Osteoblast (primary cell): ENCODE measurements at places on chromosomes 11 and 22.

GRCh38 chr11:98036810-98037209 lies 983.9 kb upstream of the CNTN5 start:
- no peak for DNase-seq

DNA sequence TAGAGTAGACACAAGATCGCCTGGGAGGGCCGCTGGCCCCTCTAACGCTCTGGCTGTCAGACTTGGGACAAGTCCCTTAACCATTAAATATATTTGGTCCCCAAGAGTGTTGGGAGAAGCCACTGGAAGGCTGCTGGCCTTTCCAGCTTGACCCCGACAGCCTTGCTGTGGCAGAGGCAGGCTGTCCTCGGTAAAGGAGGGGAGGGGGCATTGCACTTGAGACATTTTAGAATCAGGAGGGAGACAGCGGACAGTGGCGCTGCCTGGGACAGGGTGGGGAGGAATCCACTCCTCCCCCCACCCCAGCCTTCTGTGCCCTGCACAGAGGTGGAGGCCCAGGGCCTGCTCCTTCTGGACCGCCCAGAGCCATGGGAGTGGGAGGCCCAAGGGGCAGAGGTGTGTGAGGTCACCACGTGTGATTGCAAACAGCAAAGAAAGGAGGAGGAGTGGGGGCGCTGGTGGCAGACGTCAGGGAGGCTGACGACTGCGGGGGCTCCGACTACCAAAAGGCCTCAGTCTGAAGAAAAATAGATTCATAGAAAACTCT lies 28.9 kb downstream of the APOL1 start:
- peak; percentile 68 for DNase-seq

DNA sequence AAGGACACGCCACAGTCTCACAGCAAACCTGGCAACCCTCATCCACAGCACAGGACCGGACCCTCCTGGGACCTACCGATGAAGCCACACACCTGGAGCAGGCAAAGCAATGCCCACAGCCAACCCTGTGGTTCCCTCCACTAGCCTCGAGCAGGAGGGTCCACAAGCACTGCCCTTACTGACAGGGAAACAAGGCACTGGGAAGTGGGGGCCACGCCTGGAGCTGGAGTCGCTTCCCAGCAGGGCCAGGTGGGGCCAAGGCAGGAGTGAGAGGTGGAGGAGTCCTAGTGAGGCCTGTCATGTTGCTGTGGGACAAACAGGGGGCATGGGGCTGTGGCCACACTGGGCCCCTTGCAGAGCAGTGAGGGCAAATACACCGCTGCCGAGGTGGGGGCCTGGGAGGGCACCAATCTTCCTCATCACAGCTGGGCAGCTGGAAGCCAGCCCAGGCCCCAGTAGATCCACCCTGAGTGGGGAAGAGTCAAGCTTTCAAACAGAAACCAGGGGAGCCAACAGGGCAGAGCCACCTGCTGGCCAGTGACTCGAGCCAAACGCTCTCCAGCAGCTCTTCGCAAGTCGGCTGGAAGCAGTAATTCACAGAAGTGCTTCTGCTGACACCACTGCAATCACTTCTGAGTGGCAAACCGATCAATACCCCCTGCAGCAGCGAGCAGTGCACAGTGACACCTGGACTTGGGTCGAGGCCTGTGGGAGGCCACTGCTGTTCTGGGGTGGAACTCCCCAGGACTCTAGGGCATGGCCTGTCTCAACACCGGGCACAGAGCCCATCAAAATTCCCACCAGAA lies 13.7 kb downstream of the SULT4A1 start:
- peak; percentile 90 for DNase-seq

DNA sequence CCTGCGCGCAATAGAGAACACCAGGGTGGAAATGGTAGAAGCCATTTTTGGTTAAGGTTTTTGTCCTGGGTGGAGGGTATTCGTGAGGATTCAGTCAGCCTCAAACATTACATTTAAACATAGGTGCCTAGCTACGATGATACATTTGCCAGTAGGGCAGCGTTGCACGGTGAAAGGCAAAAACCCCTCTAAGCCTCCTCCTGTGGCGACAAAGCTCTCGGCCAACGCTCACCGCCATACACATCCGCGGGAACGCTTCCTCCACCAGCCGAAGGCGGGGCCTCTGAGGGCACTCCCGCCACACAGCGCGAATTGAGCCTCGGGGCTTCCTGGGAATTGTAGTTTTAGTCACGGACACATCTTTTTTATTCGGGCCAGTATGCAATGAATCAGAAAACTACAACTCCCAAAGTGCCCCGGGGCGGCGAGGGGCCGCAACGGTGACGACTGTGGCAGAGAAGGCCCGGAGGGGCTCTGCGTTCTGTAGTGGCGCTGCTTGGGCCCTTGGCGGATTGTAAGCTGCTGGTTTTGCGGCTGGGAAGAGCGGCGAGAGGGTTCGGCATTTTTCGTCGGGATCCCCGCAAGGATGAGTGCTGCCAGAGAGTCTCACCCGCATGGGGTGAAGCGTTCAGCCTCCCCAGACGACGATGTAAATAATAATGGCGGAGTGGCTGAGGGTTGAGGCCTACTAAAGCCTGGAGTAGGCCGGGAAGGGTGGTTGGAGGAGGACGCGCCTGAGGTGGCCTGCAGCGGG lies at the start of gene C11orf58:
Gene C11orf58 (plus strand): TSS at position 455 of the 754 bp plus-strand sequence. CDS start 132 bp downstream, at position 587.
- DNase-seq = peak; percentile 88

DNA sequence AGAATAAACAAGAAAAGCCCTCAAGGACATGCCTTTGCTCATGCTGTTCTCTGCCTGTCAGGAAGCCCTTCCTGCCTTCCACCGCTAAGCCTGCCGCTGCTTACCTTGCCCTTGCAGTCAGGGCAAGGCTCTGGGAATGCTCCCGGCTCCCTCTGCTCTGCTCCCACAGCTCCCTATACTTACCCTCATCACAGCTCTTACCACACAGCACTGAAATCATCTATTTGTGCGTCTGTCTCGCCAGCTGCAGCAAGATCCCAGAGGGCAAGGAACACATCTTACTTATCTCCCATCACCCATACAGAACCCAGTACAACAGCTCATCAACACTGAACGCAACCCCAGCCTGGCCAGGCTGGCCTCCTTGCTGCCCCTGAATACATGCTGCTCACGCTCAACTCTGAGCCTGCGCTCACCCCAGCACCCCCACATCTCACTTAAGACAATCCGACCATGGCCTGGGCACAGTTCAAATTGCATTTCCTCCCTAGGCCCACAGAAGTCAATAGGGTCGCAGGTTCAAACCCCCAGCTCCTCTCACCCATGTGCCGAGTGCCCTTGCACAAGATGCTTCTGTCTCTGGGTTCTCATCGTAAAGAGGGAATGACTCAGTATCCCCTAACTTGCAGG lies 161.8 kb downstream of the IGLL1 start:
- no peak for DNase-seq

DNA sequence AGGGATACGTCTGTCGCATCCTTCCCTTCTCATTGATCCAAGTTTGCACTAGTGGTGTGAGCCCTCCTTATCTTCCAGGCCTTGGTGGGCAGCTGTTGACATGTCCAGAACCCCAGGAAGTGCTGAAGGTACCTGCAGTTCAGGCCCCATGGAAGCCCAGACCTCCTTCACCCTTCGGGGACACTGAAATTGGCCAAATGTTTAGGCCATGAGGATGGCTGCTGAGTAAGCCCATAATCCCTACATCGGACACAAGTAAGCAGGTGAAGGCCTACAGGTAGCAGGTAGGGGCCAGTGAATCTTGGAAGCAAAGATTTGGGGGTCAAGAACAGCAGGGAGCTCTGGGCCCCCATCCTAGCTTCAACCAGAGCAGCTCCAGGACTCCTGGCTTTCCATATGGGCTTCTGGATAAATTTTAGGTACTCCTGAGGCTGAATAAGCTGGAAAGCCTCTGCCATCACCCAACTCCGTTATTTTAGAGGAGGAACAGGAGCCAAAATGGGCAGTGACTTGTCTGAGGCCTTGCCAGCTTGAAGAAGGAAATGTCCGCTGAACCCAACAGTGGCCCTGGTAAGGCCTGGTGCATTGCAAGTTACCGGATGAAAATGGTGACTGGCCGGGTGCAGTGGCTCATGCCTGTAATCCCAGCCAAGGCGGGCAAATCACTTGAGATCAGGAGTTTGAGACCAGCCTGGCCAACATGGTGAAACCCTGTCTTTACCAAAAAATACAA lies 45.2 kb downstream of the MORC2 start:
- no peak for DNase-seq

GRCh38 chr11:115918576-115918975 lies 414.4 kb upstream of the CADM1 start:
- no peak for DNase-seq

DNA sequence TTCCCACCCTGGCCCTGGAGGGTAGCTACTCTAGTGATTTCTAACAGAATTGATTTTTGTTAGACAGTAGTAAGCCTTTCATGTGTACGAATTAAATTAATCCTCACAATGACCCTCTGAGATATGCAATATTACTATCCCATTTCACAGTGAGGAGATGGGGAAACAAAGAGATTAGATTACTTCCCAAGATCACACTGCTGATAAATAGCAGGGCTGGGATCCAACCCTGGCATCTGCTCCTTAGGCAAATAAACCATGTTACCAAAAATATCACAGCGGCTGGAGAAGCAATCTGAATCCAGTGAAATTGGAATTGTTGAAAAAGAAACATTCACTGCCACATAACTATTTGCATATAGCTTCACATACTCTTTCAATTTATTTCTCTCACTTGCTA lies 12.8 kb upstream of the CAVIN3 start:
- DNase-seq = peak; percentile 51

DNA sequence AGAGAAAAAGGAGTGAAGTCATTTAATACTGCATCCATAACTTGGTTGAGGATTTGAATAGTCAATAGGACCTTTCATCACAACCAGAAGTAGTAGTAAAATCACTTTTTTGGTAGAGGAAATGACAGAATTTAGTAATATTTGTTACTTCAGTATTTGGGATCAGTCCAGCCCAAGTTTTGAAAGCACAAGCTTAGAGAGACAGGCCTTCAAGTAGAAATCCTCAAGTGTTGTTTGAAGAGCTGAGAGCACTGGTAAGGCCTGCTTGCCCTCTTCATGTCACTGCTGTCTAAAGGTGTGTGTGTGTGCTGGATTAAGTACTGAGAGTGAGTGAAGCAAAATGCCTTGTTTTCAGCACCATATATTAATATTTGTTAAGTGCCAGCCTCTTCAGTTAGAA lies 137.3 kb downstream of the WNT11 start:
- DNase-seq = no peak

GRCh38 chr11:100719809-100720221 lies 32.7 kb downstream of the ARHGAP42 start:
- DNase-seq = peak; percentile 81

DNA sequence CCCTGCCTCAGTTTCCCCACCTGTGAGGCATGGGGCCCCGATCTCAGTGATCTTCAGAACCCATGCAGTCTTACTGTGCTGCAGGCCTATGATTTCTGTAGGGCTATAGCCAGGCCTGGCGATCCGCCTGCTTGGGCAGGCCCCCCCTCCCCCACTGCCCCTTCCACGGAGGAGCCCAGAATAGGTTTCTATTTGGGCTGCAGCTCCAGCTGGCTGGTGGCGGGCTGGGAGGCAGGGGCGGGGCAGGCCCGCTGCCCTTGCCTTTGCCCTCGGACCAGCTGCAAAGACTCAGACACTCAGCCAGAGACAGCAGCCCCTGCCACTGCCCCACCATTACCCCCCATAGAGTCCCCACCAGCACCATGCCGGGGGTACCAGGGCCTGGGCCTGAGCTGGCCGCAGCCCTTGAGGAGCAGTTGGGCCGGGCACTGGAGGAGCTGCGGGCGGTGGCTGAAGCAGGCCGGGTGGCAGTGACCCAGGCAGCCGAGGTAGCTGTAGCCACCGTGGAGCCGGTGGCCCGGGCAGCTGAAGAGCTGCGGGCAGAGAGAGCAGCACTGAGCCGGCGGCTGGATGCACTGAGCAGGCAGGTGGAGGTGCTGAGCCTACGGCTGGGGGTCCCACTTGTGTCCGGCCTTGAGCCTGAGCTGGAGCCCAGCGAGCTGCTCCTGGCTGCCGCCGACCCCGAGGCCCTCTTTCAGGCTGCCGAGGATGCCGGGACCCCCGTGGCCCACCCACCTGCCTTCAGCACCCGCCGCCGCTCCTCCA lies 12.2 kb downstream of the SMTN start:
- peak; percentile 81 for DNase-seq

GRCh38 chr11:13339195-13340153 lies 61.9 kb downstream of the BMAL1 start:
- peak; percentile 92 for DNase-seq

DNA sequence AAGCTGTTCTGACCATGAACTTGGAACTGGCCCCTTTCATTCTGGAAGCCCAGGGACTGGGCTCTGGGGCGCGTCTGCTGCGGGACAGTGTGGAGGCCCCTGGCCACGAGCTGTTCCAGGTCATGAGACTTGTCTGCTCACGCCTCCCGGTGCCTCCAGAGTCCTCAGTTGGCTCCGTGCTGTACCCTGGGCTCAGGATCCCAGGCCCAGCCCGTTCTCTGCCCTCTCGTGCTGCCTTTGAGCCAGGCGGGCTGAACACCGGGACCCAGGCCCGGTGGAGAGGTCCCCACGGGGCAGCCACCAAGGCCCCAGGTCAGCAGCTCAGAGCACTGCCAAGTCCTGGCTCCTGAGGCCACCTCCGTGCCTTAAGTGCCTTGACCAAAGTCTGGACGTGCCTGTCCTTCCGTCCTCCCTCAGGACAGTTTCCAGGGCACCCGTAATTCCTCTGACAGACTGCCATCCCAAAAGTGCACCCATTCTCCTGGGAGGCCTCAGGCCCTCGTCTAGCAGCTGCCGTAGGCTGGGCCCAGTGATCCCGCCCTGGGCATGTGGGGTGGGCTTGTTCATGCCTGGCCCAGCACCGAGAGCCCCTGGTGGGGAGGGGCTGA lies 36.3 kb upstream of the PPARA start:
- DNase-seq = no peak

DNA sequence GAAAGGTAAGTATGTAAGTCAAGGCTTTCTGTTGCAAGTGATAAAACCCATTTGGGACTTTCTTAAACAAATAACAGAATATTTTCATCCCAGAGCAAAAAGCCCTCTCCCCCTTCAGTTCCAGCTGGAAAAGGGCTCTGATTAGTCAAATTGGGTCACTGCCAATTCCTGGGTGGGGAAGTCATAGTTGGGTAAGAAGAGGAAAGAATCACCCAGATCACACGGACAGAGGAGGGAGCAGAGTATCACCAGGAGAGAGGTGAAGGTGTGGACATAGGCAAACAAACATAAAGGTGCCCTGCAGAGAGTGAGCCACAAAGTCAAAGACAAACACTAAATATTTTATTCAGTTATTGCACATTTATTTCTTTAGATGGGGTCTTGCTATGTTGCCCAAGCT lies 36.3 kb upstream of the SORL1 start:
- DNase-seq = no peak

DNA sequence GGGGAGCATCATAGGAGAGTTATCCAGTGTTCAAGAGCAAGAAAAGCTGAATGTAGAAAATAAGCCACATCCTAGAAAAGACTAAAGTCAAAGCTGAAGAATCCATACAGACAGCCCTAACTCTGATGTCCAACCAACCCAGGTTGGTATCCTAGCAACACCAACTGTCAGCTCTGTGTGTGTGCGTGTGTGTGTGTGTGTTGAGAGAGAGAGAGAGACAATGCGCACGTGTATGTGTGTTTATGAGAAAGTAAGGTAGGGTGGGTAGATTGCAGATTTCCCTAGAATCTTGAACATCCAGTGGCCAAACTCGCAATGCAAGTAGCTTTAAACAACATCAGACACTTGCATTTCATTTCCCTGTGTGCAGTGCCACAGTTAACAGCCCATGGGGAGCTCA lies 274.9 kb downstream of the FAM181B start:
- no peak for DNase-seq

GRCh38 chr11:131955904-131956303 lies 585.5 kb downstream of the NTM start:
- no peak for DNase-seq
